ENCODE measurements at places on chromosomes 16 and 17. TPM values are rescaled to one million over a fixed set of nuclear protein-coding genes. Genes with fewer than 3 reads are reported as not detected.

DNA sequence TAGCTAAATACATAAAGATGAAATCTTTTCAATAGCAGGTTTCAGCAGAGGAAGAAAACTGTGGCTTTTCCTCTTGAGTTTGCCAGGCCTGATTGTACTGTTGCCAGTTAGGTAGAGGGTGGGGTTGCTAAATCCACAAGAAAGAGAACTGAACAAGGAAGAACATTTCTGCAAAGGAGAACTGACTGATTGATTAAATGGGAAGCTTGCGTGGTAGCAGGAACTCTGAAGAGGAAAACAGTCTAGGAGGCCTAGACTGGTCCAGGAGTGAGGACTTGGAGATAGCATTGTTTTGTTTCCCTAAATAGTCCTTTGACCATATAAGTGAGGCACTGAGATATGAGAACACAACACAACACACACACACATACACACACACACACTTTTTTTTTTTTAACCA, 18.8 kb downstream of the LRRC36 start:
- H3K27me3 ChIP-seq: no peaks in the 10 kb centered on the region
- no peak for DNase-seq
- no peaks in the 10 kb centered on the region for H3K36me3 ChIP-seq
- H3K4me1 ChIP-seq: no peaks in the 10 kb centered on the region
- H3K4me3 ChIP-seq: no peak overlapping the region
- no peak overlapping the region for H3K27ac ChIP-seq

- peak overlapping the region; percentile 56 for H3K27ac ChIP-seq
- peaks cover 12% of the 10 kb centered on the region for H3K36me3 ChIP-seq
- peaks cover 7% of the 10 kb centered on the region for H3K4me1 ChIP-seq
- peak; percentile 59 for DNase-seq
- no peak overlapping the region for H3K4me3 ChIP-seq
Measured at GRCh38 chr16:23072084-23072599, 77.1 kb downstream of the USP31 start.

- no peak for DNase-seq
- H3K36me3 ChIP-seq: no peaks in the 10 kb centered on the region
- no peaks in the 10 kb centered on the region for H3K27me3 ChIP-seq
- H3K4me1 ChIP-seq: no peaks in the 10 kb centered on the region
- H3K4me3 ChIP-seq: no peak overlapping the region
Measured at GRCh38 chr16:10862438-10862837, 14.6 kb upstream of the CIITA start.

GRCh38 chr16:13038591-13038990, 137.2 kb downstream of the SHISA9 start:
- no peak overlapping the region for H3K4me3 ChIP-seq
- H3K27me3 ChIP-seq: no peaks in the 10 kb centered on the region

GRCh38 chr16:12416136-12416787, 387.4 kb downstream of the CPPED1 start:
- no peaks in the 10 kb centered on the region for H3K4me1 ChIP-seq
- no peak overlapping the region for H3K4me3 ChIP-seq
- no peak overlapping the region for H3K27ac ChIP-seq
- H3K27me3 ChIP-seq: no peaks in the 10 kb centered on the region
- no peaks in the 10 kb centered on the region for H3K36me3 ChIP-seq

- no peak overlapping the region for H3K27ac ChIP-seq
- no peaks in the 10 kb centered on the region for H3K36me3 ChIP-seq
- no peak overlapping the region for H3K4me3 ChIP-seq
- H3K4me1 ChIP-seq: no peaks in the 10 kb centered on the region
Measured at GRCh38 chr16:55073830-55074229, 143.2 kb downstream of the IRX5 start.

- peaks cover 21% of the 10 kb centered on the region for H3K4me1 ChIP-seq
- peak overlapping the region; percentile 68 for H3K27ac ChIP-seq
- DNase-seq: no peak
- H3K27me3 ChIP-seq: no peaks in the 10 kb centered on the region
Measured at GRCh38 chr17:45123930-45124796, 8.2 kb downstream of the PLCD3 start.

DNA sequence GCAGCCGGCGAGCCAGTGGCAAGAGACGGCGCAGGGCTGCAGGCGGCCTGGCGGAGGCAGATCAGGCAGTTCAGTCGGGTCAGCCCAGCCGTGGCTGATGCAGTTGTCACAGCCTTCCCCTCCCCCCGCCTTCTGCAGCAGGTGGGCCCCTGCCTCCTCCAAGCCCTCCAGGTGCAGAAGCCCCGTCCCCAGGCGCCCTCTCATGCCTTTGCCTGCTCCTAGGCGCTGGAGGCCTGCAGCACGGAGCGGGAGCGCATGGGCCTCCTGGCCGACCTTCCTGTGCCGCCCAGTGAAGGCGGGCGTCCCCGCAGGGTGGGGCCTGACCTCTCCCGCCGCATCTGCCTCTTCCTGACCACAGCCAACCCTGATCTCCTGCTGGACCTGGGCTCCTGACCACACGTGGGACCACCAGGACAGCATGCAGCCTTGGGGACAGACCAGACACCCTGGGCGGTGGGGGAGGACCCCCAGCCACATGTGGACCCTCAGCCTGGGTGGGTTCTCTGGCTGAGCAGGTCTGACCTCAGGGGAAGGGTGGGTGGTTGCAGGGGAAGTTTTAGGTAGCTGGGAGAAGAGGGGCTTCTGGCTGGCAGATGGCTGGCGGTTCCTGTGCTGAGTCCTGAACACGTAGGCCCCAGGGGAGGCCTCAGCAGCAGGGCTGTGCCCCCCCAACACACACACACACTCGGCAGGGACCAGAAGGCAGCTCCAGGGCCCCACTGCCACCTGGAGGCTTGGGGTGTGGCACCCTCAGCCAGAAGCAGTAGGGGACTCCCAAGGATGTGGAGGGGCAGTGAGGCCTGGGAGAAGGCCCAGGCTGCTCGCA, 3.1 kb upstream of the MRPS34 start:
- H3K27ac ChIP-seq: no peak overlapping the region
- H3K36me3 ChIP-seq: peaks cover 5% of the 10 kb centered on the region
- H3K4me1 ChIP-seq: peaks cover 25% of the 10 kb centered on the region

DNA sequence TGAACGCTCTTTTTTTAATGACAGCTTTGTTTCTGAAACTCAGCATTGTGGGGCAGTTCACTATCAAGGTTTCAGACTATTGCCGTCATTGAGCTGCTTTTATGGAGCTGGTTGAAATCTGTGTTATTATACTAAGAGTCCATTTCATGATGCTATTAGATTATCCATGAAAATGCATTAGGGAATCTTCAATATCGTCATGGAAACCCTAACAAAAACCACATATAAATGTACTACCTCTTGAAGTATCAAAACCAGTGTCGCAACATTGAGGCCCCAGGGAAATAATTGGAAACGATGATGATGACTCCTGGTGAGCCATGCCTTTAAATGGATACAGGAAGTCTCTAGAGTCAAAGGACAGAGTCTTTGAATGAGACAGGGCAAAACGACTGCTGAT, 231.6 kb upstream of the CPHXL start:
- no peak for DNase-seq
- no peaks in the 10 kb centered on the region for H3K4me1 ChIP-seq
- H3K27ac ChIP-seq: no peak overlapping the region
- no peaks in the 10 kb centered on the region for H3K27me3 ChIP-seq
- no peaks in the 10 kb centered on the region for H3K36me3 ChIP-seq

DNA sequence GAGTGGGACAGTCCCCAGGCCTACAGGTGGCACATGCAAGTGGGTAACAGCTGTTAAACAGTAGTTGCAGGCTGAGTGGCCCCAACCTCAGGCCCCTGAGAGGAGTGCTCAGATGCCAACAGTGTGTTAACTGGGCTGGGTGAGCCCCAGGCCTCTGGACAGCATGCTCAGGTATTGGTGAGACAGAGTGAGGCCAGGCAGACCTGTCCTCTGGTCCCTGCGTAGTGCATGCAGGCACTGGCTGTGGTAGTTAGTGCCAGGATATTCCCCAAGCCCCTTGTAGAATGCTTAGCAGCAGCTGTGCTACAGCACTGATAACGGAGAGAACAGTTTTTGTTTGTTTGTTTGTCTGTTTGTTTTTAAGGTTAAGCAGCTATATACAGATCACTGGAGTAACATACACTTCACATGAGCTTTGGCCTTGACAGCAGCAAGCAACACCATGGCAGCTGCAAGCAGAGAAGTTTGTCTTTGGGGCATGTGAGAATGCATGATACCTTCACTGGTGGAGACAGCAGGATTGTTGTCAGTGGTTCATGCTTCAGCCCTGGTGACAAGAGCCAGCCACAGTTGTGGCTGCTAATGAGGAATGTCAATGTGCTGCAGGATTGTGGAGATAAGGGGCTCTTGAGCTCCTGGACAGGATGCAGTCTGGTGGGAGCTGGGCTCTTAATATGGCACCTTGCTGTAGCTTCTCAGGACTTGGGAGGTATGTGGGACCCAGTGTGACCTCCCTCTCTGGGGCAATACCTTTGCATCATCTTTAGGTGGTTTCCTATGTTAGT, 614.4 kb downstream of the CDH11 start:
- no peak overlapping the region for H3K27ac ChIP-seq
- no peaks in the 10 kb centered on the region for H3K36me3 ChIP-seq
- no peaks in the 10 kb centered on the region for H3K4me1 ChIP-seq
- H3K4me3 ChIP-seq: no peak overlapping the region
- no peak for DNase-seq

DNA sequence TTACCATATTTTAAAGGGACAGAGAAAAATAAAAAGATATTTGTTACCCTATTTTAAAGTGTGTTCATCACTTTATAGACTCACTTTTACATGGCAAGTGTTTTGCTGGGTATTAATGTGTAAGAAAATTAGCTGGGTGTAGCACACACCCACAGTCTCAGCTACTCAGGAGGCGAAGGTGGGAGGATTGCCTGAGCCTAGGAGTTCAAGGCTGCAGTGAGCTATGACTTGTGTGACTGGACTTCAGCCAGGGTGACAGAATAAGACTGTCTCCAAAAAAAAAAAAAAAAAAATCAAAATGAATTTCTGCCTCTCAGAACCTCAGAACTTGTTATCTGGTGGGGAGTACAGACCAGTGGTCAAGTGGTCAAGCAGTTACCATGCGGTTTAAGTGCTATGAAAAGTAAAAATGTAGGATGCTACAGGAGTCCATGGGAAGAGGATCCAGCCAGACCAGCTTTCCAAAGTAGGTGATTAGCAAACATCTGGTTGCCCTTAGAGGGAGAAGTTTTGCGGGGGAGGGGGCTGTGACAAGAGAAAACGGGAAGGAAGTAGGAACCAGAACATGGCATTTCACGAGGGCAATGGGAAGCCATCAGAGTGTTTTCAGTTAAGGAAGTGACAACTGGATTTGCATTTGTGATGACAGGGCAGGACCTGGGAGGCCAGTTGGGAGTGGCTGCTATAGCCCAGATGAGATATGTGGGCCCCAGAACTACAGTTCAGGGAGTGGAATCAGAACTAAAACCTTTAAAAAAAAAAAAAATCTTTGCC, 13.9 kb downstream of the CNEP1R1 start:
- no peak for DNase-seq
- no peak overlapping the region for H3K4me3 ChIP-seq
- no peaks in the 10 kb centered on the region for H3K36me3 ChIP-seq
- H3K27ac ChIP-seq: no peak overlapping the region
- H3K27me3 ChIP-seq: no peaks in the 10 kb centered on the region
- H3K4me1 ChIP-seq: no peaks in the 10 kb centered on the region

- H3K36me3 ChIP-seq: no peaks in the 10 kb centered on the region
- H3K27me3 ChIP-seq: no peaks in the 10 kb centered on the region
- H3K4me1 ChIP-seq: no peaks in the 10 kb centered on the region
Measured at GRCh38 chr16:83682116-83682867, 125.5 kb upstream of the HSBP1 start.

DNA sequence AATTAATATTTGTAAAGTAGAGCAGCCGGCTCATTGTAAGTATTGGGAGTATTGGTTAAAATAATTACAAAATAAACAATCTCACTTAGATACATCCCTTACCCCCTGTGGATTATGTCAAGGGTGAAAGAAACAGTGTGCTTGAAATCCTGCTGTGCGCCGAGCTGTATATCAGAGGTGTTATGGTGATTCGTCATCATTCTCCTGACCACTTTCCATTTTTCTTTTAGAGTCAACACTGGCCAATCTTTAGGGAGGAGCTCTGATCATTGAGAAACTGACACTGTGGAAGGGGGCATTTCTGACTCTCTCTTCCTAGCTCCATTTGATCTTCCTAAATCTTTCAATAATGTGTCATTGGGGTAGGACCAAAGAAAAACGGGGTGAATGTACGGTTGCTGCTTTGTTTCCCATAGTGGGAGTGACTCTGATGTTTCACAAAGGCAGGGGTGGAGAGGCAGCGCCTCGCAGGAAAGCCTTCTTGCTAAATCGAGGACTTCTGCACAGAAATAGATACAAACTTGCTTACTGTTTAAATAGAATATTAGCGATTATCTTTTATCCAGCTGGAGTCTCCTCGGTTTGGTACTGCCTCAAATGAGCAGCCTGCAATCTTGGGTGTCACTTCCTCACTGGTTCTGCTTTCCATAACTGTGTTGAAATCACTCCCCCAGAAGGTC, 123.4 kb downstream of the PRKCB start:
- H3K4me3 ChIP-seq: no peak overlapping the region
- DNase-seq: no peak
- no peak overlapping the region for H3K27ac ChIP-seq
- no peaks in the 10 kb centered on the region for H3K4me1 ChIP-seq
- H3K27me3 ChIP-seq: no peaks in the 10 kb centered on the region
- H3K36me3 ChIP-seq: no peaks in the 10 kb centered on the region

- H3K4me1 ChIP-seq: peaks cover 30% of the 10 kb centered on the region
- H3K27ac ChIP-seq: peak within 1 kb of the TSS; percentile 92
- peak; percentile 50 for DNase-seq
- H3K36me3 ChIP-seq: no peaks in the 10 kb centered on the region
Measured at GRCh38 chr16:569445-570254, at the start of gene PIGQ. PIGQ (plus strand) TSS chr16:569968; CDS start chr16:574075, 4,107 bp downstream.

DNA sequence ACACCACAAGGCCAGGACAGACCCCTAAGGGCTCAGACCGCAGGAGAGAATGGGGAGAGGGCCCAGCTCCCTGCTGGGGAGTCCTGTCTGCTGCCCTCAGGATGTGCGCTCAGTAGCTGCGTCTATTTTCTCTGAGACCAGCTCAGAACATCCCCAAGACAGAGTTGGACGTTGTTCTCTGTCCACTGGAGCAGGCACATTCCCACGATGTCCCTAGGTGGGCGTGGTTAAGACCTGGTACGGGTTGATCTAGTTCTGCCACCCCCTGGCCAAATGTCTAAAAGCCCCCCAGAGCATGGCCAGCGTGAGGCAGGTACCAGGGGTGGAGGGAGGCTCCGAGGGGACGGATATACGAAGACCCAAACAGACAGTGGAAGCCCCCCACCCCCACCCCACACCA, 842 bp upstream of the CALB2 start:
- no peak overlapping the region for H3K27ac ChIP-seq
- no peaks in the 10 kb centered on the region for H3K27me3 ChIP-seq
- DNase-seq: no peak

DNA sequence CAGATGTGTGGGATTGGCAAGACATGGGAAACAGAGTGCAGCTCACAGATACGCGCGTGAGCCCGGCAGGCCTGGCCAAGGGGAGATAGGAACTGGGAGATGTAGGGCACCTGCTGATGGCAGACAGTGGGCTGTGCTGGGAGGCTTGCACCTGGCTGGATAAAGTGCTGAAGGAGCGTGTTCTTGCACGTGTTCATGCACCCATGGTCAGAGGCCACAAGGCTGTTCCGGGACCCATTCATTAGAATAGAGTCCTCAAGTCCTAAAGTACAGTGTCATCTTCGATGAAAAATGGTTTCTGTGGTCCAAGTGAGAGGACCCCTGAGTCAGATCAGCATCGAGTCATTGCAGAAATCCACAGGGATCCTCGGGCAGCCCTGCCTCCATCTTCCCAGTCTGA, 236.4 kb downstream of the CCDC182 start:
- no peaks in the 10 kb centered on the region for H3K4me1 ChIP-seq
- H3K27me3 ChIP-seq: no peaks in the 10 kb centered on the region
- H3K36me3 ChIP-seq: no peaks in the 10 kb centered on the region
- DNase-seq: no peak
- no peak overlapping the region for H3K4me3 ChIP-seq

TEKT1 gene
- not detected for total RNA-seq

TMIGD1 gene
- total RNA-seq: 1.6 TPM

KRT20 gene
- total RNA-seq: not detected

KCNH6 gene
- total RNA-seq: not detected

TBC1D3I gene
- total RNA-seq: not detected

PDP2 gene
- total RNA-seq: 18.6 TPM

All from breast epithelium (tissue), 4 donors.